ENCODE measurements at places on chromosomes 5 and 9.
A peak's percentile ranks its signal among the peaks of the same experiment; 100 is the strongest.

DNA sequence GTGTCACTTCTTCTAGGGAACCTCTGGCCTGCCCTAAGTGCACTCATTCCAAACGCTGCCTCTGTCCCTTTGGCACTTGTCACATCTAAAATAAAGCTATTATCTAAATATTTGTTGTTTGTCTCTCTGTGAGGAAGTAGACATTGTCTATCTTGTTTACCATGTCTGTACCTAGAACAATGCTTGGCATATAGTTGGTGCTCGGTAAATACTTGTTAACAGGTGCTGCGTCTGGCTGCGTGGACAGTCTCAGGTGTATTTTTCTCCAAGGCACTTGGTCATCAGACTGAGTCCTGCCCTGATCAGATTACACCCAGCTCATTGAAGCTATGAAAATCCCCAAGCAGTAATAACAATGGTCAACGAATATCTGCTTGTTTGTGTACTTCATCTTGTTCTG lies 174.9 kb upstream of the SMIM23 start:
- no peak for DNase-seq

DNA sequence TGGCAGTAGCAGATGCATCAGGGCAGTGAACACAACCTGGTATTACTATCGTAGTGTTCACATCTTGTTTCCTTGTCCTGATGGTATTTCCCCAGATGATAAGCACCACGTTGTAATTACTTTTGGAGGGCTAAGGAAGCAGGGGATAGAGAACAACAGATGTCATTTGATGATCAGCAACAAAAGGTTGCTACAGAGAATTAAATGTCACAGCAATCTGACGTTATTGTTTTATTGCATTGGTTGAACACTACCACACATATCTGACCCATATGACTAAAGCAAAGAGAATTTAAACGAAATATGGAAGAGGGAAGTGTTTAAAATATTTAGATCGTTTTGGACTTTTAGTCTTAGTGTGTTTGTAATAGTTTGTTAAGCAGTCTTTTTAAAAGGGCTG lies 408.3 kb downstream of the SH3GL2 start:
- no peak for DNase-seq

DNA sequence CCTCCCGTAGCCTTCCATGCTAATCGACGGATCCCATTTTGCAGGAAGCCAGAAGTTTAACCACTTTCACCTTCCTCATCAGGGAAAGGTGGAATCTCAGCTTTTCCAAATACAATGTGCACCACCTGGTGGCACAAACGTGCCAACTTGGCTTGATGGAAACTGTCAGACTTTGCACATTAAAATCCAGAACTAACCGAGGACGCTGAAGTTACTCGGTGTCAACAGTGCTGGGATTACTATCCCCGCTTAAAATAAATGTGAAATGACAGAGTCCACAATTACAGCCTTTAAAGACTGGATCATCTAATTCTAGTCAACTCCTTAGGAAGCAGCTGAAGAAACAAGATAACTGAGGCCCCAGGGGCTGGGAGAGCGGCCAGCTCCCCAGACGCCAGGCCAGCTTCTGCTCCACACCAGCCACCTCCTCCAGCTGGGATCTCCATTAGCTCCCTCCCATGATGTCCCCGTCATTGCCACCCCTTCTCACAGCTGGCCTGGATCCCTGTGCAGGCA lies 50.1 kb upstream of the RETREG1 start:
- DNase-seq: no peak

- DNase-seq: no peak
Observed at GRCh38 chr5:142974409-142974808, 204.2 kb downstream of the ARHGAP26 start.

DNA sequence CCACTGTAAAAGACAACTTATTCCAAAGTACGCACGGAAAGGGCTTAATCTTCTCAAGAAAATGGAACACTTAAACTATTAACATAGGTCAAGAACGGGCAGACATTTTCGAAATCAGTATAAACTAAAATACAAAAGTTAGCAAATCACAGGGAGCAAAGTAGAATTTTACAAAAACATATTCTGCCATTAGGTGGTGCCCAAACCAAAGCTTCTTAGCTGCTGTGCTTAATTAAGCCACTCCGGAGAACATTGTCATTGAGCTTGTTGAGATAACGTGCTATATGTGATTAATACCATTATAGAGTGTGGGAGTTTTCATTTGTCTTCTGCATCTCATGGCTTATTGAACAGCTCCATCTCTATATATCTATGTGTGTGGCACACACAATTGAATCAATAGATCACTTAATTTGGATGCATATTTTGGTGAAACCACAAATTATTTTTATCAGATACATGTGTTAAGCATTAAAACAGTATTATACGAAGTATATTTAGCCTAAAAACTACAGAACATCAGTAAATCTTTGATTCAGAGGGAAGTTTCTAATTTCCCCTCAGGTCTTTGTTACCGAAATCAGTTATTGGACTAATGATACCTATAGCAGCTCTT lies 23.4 kb downstream of the UBLCP1 start:
- DNase-seq: no peak

DNA sequence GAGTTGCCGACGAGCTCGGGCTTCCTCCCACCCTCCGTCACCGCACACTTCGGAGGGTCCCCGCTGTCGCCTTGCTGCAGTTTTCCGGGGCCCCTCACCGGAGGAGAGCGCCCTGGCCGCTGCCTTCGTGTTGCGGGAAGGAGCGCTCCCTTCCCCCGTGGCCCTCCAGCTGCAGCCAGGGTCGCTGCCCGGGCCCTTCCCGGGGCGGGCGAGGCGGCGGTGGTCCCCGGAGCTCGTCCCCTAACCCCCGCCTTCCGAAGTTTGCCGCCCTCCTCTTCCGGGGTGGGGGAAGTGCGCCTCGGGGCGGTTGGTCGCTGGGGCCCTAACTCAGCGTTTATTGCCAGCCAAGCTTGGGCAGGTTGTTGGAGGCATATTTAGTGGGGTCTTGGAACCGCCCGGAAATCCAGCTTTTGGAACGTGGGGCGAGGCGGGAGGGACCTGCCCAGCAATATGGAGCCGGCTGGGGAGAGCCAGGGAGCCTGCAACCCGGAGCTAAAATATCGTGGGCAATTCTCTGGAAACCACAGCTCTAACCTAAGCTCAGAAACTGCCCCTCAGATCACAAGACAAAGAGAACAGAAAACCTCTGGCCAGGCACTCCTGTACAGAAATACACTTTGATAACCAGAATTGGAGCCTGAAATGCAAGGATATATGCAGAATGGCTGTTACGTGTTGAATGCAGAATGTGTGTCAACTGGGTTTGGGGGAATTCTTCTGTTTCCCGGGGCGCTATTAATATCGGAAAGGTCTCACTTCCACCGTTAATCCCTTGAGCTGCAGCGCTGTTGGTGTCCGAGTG lies 890 bp downstream of the PIK3R1 start:
- DNase-seq: no peak

- no peak for DNase-seq
Observed at GRCh38 chr5:16740811-16741392, 124.1 kb upstream of the RETREG1 start.

DNA sequence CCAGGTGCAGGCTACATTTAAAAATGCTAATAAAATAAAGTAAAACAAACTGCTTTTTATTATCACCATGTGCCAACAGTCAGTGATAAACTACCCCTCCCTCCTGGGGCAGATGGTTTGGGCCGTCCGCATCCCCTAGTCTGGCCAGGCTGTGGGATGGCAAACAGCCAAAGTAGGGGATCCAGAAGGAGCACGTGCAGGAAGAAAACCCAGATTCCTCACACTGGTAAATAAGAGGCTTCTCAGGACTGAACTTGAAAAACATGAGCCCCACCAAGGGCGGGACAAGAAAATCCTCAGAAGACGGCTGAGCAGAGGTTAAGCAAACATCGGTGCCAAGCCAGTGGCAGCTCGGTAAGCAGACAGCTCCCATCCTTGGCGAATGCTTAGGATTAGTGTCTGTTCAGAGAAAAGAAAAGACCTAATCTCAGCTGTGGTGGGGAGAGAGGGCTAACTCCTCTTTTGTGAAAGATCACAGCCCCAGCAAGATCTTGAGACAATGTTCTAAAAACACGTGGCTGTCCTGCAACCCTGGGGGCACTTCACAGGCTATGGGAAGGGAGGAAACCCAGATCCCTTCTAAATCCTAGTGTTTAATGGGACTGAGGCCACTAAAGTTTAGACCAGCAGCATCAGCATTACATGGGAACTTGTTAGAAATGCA lies 46.5 kb upstream of the GDNF start:
- DNase-seq: no peak

- peak; percentile 74 for DNase-seq
Observed at GRCh38 chr9:122464633-122465567, 12.8 kb downstream of the OR1J1 start.

DNA sequence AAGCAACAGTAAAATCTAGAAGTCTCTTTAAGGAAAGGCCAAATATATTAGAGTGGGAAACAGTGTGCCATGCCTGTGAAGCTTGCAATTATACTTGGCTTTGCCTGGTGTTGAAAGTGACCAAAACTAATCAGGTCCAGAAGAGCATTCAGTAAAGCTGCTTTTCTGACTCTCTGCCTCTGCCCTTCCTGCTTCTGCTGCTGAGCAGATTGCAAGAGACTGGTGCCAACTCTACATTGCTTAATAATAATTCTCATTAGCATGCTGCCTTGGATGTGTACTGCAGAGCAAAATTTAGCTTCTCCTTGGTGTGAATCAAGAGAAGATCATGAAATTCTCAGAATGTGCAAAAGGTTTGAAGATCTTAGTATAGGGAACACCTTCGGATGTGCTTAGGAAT lies 120.4 kb upstream of the RFX3 start:
- no peak for DNase-seq

DNA sequence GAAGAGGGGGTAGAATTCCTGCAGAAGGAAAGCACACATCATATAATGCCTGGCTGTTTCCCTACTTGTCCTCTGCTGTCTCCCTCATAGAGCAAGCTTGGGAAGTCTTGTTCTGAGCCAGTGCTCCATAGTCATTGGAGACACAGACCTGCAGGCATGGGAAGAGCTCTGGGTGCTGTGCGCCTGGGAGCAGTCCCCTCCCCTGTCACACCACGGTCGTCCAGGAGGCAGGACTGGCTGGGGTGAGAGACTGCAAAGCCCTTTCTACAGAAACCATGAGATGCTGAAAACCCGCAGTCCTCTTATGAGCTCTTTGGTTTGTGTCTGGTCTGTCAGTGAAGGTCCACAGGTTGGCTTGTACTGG lies 64.6 kb downstream of the GPR21 start:
- DNase-seq: no peak

DNA sequence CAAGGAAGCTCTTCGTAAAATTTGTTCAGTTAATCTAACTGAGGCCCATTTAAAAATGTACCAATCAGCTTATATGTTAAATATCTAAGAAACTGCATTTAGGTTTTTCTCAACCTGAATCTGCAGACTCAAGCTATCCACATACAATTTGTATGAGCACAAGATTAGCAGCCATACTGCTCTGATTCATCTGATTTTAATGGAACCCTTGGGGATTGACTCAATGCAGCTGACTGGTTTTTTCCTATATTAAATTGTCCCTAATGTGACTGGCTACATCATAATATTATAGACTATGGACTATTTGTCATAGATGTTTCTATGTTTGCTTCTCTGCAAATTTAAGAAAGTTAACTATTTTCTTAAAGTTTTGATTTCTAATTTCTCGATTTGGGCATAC lies 451.0 kb upstream of the TUSC1 start:
- no peak for DNase-seq

GRCh38 chr9:122213102-122213588 lies 15.6 kb downstream of the LHX6 start:
- DNase-seq: no peak

- no peak for DNase-seq
Observed at GRCh38 chr5:36600917-36601527, 5.4 kb upstream of the SLC1A3 start.

GRCh38 chr9:71685988-71686387 lies 82.3 kb downstream of the CEMIP2 start:
- no peak for DNase-seq

GRCh38 chr5:149063896-149064478 lies 1.1 kb upstream of the SH3TC2 start:
- DNase-seq: no peak

DNA sequence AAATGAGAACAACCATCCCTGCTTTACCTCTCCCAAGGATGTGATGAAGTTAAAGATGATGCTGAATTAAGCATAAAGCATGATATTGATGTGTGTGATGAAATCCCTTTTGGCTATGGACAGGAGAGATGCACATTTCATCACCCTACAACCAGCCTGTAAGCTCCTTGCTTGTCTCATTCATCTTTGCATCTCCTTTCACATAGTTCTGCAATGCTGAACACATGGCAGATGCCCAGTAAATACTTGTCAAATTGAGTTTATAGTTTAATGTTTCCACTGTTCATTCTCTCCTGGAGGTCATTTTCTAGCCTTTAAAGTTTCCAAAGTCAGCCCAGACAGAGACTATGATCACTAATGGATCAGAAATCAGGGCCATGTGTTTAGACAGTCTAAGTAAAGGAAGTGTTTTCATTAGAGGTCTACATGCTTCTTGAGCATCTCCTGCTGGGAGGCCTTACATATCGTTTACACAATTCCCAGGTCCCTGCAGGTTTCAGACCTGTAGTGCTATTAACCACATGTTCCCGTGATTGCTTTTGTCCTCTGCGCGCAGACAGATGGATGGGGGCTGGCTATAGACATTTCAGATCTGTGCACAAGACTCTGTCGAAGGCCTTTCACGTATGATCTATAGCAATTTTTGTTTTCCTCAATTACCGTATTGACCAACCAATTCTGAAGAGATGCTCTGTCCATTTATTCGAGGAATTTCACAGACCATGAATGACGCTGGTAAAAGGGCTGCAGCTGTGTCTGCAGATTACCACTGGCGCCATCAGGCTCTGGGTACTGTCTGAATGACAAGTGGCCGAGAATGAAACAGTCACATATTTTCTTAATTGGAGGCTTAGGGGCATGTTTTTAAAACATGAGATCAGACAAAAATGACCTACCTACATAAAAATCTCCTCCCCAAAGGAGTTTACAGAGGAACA lies 49.0 kb upstream of the CKMT2 start:
- DNase-seq: no peak

DNA sequence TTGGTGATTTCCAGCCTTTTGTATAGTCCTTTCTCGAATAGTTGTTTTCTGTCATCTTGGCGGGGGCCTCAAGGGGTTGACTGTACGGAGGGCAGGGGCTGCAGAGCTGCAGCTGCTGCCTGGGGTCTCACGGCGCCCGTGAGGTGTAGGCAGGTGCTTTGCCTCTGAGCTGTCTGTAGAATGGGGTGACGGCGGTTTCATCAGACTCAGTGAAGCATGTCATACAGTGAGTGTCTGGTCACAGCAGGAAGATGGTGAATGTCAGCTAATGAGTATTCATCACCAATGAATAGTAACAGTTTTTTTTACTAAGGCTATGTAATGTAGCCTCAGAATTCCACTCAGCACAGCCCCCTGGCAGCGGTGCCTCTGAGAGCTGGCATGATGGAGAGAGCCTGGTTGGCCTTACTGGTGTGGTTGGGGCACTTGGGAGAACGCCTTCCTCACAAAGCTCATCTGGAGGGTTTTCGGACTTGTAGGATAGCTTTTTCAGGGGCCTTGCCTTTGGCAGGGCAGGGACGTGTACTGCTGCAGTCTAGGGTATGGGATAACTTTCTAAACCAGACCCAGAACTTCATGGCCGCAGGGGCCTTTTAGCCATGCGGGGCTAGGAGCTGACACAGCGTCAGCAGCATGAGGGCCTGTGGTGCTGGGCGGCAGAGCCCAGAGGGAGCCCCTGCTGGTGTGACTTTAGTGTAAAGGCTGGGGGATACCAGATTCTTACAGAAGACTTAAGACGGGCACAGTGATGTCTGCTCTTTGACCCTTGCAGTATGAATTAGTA lies 15.0 kb downstream of the TENT4A start:
- DNase-seq: no peak

Measured in AG04450 (cell line).